ENCODE measurements at places on chromosomes 7 and 10.

DNA sequence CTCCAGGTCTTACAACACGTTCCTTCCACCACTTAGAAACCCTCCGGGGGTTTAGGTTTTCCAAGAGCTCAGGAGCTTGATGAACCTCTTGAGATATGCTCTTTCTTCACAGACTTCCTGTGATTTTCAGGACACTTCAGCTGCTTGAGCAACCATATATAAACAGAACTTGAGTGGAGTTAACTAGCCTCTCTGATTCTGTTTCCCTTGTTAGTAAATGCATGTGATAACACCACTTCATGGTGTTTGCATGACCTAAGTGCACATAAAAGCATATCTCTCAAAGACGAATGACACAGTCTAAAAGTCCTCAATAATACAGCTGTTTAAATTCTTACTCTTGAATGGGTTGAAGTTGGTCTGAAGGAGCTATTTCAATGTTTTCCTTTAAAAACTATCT, 9.9 kb downstream of the PRR15 start:
- DNase-seq: no peak

DNA sequence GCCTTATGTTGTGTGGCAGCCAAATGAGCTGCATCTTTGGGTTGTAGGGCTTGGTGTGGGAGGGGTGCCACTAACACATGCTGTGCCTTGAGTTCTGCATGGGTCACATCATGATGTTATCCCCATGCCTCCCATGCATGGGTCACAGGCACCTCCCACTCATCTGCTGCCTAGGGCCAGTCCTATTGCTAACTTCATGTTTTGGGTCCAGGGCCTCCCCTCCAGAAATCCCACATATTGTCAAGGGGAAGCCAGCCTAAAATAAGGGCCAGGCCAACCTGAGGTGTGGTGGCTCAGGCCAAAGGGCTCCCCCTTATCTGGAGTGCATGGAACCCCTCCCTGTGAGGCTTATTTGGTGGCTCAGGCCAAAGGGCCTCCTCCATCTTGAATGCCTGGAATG, 299.0 kb downstream of the RPS24 start:
- peak; percentile 54 for DNase-seq

DNA sequence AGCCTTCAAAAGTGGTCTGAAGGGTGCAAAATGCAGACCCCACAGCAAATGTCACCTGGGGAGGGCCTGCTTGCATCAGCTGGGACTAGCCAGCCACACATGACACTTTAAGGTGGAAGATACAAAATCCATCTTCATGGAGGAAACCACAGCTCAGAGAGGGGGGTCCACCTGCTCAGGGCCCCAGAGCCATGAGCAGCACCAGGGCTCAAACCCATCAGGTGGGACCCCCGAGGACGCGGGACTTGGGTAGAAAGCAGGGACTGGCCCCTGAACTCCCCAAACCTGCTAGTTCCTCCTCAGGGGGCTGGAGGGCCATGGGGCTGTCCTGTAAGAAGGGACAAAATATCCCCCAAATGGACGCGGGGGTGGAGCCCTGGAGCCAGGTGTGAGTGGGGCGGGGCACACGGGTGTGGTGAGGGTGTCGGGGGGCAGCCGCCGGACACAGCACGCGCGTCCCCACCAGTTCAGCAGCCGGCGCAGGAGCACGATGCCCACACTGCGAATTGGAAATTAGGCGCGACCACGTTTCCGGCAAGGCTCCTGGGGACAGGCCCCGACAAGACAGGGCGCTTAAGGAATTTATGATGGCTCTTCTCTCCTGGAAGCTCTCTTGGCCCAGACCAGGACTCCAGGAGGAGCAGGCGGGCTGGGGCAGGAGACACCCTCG, 8.0 kb downstream of the PDGFA start:
- DNase-seq: no peak

GRCh38 chr10:73931767-73932619, 21.1 kb downstream of the PLAU start:
- no peak for DNase-seq

GRCh38 chr10:24862589-24862988, 89.8 kb downstream of the PRTFDC1 start:
- DNase-seq: no peak

GRCh38 chr7:82494420-82494819, 50.8 kb upstream of the CACNA2D1 start:
- no peak for DNase-seq

GRCh38 chr10:20240643-20241042, 424.4 kb downstream of the PLXDC2 start:
- DNase-seq: no peak

- DNase-seq: no peak
These were observed 34.1 kb upstream of the RTKN2 start for GRCh38 chr10:62302760-62303159.

Data from ascending aorta (tissue), 2 donors.